ENCODE measurements at places on chromosomes 12 and 14.

- no peak for DNase-seq
These were observed 374.9 kb downstream of the EGLN3 start for GRCh38 chr14:33576014-33576413.

- no peak for DNase-seq
These were observed 11.4 kb downstream of the SLC7A8 start for GRCh38 chr14:23172096-23172495.

DNA sequence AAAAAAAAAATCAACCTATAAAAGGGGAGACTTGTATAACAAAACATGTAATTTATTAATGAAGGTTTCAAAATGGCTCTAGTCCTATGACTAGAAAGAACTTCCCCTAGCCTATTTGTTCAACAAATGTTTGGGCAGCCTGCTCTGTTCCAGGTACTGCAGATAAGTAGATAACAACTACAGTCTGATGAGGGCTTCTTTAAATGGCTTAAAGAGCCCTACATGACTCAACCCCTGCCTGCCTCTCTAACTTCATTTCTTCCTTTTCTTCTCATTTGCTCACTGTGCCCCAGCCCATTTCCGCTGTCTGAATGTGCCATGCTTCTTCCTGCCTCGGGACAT, 21.5 kb downstream of the ALDH6A1 start:
- DNase-seq: no peak

DNA sequence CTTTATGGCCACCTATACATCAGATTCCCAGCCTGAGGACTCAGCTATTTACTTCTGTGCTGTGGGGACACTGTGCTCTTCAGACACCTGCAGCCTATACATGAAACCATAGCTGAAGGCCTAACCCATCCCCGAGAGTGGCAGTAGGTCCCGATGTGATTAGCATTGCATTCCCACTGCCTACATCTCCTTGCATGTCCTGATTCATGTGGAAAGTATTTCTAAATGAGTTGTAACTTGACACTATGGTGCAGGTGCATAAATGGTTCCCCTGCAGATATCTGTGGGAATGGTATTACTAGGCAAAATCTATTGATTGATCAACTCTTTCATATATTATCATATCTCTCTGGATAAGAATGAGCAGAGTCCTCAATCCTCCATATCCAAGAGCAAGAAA, 433.5 kb downstream of the DAD1 start:
- DNase-seq: no peak

- DNase-seq: no peak
These were observed 5.1 kb downstream of the TESC start for GRCh38 chr12:117093918-117094630.

All from RKO (cell line).